ENCODE measurements at places on chromosomes 3 and 15.

DNA sequence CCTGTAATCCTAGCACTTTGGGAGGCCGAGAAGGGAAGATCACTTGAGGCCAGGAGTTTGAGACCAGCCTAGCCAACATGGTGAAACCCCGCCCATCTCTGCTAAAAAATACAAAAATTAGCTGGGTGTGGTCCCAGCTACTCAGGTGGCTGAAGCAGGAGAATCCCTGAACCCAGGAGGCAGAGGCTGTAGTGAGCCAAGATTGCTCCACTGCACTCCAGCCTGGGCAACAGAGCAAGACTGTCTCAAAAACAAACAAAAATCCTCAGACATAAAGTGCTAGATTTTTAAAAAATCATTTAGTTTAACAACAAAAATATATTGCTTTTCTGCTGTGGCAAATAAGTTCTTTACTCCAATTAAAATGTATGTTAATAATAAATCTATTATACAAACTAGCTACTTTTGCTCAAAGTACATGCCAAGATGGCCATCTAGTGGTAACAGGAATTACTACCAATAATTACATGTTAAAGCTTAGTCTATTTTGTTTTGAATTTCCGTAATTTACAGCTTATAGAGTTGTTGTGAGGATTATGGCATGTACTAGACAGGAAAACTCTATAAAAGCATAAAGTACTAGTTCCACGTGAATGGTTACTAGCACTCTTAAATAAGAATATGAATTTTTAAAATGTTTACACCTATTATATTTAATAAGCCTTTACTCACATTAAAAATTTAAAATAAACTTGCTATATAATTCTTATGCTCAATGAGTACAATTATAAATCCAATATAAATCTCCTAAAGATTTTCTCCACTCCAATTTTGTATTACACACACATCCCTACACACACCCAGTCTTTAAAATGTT is 39.0 kb downstream of the GABPB1 start:
- peak; percentile 21 for DNase-seq

GRCh38 chr3:183854318-183855035 is 29.1 kb upstream of the MAP6D1 start:
- no peak for DNase-seq

GRCh38 chr15:85402195-85402881 is 21.9 kb downstream of the AKAP13 start:
- DNase-seq, result no peak

DNA sequence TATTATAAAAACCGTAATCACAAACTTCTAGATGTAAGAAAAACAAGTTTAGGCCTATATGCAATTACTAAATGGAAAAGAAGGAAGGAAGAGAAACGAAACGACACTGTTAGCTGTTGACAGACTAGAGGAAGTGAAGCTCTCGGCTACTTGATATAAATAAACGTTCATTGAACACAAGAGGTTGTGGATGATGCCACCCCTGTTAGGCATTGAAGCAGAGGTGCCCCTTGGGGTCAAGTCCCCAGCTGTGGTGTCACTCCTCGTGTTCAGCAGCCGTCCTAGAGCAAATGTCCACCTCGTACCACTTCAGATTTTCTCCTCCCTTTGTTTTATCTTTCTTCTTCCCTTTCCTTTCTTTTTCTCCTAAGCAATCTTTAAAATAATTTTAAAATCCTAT is 146.5 kb upstream of the UBE2E1 start:
- DNase-seq, result no peak

DNA sequence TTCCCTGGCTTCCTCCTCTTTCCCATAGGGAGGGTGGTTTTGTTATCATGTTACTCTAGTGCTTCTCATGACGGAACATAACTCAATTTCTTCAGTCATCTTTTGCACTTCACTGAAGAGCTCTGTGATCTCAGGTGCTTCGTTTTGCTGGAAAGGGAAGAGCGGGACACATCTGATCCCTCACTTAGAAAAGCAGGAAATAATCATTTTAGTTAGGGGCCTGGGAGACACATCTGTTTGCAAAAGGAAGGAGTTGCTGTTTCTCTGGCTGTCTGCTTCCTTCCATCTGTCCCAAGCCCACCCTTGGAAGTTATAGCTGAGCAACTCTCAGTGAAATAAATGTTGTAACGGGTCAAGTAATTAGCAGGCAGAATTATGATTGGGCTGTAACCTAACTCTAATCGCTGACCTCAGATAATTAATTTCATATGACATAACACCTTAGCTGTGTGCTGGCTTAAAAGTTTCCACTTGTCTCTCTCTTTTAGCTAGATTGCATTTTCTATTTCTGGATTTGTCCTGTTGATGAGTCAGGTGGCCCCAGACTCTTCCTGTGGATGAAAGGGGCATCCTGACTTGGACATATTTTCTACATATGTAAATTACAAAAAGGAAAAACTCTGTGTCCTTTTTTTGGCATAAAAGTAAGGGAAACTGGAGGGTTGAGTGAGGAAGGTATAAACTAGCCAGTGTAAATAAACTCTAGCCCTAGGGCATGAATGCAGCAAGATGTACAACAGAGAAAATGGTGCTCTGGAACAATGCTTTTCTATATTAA is 11.0 kb upstream of the FILIP1L start:
- no peak for DNase-seq

DNA sequence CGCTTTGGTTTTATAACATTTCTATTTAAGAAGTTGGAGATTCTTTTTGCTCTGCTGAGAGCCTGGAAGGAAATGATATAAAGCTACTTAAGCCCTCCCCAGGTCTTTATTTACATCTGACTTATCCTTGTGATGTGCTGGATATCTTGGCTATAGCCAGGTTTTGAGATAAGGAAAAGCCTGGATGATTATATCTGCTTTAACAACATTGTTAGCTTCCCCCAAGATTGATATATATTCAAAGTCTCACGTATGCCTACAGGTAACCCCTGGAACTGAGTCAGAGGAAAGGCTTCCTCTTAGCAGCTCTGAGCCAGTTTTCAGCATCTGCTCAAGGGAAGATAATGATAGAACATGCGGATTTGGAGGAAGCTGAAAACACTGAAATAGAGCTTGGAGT is 61.5 kb upstream of the CRBN start:
- DNase-seq, result no peak

- DNase-seq, result peak; percentile 64
These were observed 146.6 kb upstream of the TPM1 start for GRCh38 chr15:62895905-62896316.
